ENCODE measurements at places on chromosomes 4 and X.

DNA sequence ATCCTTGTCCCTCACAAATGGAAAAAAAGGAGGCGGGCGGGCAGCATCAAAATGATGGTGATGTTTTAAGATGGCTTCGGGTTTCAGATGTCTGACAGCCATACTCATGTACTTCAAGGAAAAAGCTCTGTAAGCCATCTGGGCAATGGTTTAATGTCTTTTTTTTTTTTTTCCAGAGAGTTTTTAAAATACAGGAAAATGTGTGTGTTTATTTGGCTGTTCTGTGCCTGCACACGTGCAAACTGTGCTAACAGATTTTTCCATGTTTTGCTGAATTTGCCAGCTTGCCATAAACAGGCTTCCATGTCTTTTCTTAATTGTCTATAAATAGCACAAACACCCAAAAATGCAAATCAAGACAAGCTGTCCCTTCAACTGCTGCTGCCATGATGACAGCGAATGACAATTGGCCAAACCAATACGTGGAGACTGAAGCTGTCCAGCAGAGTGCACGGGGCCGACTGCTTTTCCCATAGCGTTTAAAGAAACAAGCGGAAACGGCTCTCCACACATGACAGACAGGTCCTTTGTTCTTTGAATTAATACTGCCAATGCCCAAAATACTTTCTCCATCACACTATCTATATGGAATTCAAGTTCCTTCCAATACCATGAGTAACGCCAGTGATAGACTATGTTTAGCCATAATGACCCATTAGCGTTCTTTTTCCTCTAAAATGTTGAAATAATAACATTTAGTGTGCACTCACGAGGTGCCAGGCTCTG is 35.7 kb downstream of the AFAP1 start:
- DNase-seq: no peak

- DNase-seq: no peak
These were observed 1053.1 kb downstream of the STIM2 start for GRCh38 chr4:27913738-27914137.

- no peak for DNase-seq
These were observed 14.1 kb upstream of the PPARGC1A start for GRCh38 chr4:23903859-23904438.

DNA sequence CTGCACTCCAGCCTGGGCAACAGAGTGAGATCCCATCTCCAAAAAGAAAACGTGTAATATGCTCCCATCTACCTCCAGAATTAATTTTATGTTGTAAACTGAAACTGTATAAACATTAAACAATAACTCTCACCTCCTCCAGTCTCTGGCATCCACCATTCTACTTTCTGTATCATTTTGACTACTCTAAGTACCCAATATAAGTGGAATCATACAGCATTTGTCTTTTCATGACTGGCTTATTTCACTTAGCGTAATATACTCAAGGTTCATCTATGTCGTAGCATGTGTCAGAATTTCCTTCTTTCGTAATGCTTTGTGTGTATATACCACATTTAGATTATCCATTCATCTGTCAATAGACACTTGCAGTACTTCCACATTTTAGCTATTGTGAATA is 20.6 kb downstream of the F8 start:
- no peak for DNase-seq

DNA sequence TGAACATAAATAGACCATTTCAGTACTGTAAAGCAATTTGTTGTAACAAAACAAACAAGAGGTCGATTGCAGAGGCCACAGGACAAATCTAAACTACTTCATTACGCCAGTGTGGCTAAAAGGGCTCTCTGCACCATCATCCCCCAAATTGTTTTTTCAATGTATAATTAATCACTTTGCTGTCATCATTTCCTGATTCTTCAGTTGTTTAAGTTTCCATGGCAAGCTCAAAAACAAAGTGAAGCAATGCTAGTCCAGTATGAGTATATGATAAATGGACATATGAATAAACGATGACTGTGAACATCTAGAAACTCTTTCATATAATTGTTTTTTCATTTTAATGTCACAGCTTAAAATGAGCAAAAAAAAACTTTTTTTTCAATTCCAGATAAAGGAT is 235.4 kb upstream of the FGF13 start:
- DNase-seq: no peak

Data from activated naive CD8-positive, alpha-beta T cell treated with anti-CD3 and anti-CD28 coated beads for 36 hours (primary cell).